ENCODE measurements at places on chromosomes 3 and 15. TPM values are rescaled to one million over a fixed set of nuclear protein-coding genes. Genes with fewer than 3 reads are reported as not detected.

GRCh38 chr3:148708409-148708808 lies 10.7 kb downstream of the AGTR1 start:
- DNase-seq = no peak

DNA sequence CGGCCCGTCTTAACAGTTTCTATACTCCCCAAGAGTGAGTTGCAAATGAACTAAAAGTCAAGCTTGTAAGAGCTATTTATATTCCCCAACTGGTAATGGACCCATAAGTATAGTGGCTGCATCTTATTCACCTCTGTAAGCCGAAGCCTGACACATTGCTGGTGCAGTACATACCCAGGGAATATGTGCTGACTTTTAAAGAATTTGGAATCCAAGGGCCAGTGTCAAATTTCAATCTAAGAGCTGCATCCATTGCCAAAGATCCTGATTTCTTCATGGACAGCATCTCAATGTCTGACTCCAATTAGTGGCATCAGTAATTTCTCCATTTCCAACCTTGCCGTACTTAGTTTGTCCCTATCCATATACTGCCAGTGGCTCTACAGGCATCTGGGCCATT lies 42.0 kb downstream of the FRMD4B start:
- no peak for DNase-seq

DNA sequence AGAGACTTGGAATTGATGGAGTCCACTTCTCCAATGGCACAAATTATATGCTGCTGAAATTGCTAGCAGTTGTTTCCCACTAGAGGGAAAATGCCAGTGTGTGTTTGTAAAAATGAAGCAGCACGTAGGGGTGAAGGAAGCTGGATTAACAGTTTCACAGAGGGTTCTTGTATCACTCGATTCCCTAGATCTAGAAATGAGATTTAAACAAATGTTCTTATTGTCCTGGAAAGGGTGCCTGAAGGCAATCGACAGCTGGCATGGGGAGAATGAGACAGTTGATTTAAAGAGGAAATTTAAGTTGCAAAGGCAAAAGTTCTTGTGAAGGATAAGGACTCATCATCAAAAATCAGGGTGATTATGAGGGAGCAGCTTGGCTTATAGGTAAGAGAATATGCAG lies 234.8 kb upstream of the ARPP21 start:
- no peak for DNase-seq

GRCh38 chr3:178655488-178655887 lies 119.3 kb downstream of the KCNMB2 start:
- no peak for DNase-seq

DNA sequence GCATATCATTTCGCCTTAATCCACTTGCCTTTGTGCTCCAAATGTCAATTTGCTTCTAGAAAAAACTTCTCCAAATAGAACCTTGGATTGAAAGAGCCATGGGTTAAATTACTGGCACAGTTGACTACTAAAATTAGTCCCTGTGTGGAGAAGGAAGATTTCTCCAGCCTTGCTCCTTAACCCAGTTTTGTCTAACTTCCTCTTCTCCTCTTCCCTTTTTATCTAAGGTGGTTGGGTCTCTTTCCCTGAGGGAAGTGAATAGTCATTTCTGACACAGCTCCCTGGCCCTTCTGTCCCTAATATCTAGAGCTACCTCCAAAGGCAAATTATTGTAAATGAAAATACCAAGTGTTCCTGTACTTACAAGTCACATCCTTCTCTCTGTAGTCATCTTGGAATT lies 527.9 kb upstream of the TBL1XR1 start:
- no peak for DNase-seq

DNA sequence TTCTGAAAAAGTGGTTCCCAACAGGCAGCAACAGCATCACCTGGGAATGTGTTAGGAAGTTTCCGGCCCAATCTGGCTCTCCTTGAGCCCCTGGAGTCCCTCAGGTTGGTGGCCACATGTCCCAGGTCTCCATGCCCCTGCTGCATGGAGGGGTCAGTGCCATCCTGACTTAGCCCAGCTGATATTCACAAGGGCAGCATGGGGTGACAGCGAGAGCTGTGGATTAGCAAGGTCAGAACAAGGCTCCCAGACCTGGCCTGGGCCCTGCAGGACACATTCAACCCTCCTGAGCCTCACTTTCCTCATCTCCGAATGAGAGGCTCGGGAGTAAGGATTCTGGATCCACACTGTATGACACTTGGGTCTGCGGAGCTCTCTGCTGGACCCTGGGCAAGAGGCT lies 243.8 kb upstream of the TLE3 start:
- DNase-seq = no peak

DNA sequence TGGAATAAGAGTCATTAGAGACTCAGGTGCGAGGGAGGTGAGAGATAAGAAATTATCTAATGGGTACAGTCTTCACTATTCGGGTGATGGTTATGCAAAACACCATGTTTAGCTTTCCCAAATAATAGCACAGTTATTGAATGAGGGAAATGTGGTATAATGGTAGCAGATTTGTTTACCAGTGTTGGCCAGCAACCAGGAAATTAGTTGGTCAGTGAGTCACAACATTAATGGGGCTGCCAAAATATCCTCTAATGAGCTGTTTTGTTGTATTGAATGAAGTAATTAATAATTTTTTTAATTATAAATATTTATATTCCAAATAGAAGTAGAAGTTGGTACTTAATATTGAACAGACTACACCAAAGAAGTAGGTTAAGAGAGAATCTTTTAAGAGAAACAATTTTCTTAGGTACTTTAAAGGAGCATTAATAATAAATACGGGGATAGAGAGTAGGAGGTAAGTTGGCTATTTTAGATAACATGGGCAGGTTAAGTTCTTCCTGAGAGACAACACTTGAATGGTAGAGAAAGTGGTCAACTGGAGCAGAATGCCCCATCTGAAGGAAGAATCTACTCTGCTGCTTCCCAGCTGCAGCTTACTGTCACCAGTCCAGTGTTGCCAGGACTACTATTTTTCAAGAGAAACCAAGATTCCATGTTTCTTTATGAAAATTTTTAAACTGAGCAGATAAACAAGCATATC lies 218.8 kb downstream of the UBE2E2 start:
- DNase-seq = no peak

DNA sequence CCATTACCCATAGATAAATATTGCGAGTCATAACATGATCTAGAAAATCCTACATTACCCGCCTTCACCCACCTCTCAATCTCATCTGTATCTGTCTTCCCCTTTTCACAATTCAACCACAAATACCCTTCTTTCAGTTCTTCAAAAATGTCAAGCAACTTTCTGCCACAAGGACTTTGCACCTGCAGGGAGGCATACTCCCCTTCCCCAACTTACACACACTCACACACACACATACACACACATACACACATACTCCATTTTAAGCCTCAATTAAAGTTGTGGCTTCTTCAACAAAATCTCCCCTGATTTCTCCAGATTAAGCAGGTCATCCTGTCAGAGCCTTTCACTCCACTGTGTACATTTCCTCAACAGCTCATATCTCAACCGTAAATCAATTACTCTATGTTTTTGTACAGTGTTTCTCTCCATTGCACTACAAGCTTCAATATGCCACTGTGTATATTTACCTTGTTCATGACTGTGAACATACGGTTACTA lies 33.1 kb upstream of the CCDC50 start:
- DNase-seq = no peak

- DNase-seq = no peak
Observed at GRCh38 chr15:101522621-101523559, 33.4 kb upstream of the PCSK6 start.

- DNase-seq = no peak
Observed at GRCh38 chr3:192710366-192710765, 17.0 kb downstream of the FGF12 start.

DNA sequence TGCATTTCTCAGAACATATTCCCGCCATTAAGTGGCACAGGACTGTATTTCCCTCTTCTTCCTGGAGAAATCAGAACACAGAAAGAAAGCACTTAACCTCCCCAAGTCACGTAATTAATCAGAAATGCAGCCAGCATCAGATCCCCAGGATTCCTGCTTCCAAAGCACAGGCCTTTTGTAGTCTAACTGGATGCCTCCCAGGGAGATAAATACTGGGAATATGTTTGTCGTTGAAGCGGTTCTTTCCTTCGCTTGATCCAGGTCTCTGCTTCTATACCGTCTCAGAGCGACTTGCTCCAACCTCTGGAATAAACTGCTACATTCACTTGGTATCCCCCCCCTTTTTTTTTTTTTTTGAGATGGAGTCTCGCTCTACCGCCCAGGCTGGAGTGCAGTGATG lies 198.6 kb downstream of the KBTBD8 start:
- DNase-seq = no peak

DNA sequence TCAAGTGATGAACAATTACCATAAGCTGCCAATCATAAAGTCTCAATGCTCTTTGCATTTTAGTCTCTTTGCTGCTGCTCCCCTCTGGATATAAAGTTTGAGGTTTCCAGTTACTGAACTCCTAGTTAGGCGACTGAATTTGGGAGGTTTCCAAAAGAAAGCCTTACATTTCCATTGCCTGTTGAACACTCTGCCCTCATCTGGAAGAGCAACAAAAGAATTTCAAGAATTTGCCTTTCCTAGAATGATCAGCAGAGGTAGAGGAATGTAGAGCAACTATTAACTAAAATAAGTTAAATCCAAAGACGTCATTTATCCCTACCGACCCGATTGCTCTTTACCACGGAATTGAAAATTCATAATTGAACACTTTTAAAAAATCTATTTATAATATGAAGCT lies 53.4 kb upstream of the PRICKLE2 start:
- no peak for DNase-seq

DNA sequence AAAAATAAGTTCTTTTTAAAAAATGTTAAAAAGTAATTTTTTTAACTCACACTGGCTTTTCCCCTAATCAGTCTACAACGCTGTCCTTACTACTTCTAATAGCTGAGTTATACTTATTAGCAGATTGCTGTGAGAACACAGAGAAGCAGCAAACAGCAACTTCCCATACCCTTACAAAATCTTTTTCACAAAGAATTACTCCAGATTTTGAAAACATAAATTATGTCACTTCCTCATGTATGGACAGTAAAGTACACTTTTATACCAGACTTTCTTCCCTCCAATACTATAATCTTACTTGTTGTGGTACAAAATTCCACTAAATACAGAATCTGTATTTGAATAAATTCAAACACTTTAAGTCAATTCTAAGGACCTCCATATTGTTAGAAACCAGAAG lies 2.1 kb downstream of the PHC3 start:
- no peak for DNase-seq

DNA sequence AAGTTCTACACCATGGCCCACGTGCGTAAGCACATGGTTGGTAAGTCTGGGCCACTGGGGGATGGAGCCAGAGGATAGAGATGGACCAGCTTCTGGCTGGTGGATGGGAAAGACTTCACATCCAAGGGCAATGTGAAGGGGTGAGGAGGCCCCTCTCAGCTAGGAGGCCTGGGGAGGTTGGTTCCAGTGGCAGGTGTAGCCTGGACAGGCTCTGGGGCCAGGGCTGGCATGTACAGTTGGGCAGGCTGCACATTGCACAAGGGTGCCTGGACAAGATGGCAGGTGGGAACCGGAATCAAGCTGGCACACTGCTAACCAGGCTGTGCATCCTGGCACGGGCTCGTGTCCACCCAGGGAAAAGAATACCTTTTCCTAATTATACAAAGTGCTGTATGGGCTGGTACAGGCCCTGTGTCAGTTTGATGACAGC lies 8.1 kb downstream of the ZBTB47 start:
- DNase-seq = no peak

GRCh38 chr3:40741729-40742128 lies 217.0 kb downstream of the ZNF621 start:
- peak; percentile 91 for DNase-seq

- no peak for DNase-seq
Observed at GRCh38 chr3:125462722-125463299, 57.2 kb downstream of the SNX4 start.

- no peak for DNase-seq
Observed at GRCh38 chr15:80828796-80829195, 49.6 kb downstream of the CEMIP start.

DNA sequence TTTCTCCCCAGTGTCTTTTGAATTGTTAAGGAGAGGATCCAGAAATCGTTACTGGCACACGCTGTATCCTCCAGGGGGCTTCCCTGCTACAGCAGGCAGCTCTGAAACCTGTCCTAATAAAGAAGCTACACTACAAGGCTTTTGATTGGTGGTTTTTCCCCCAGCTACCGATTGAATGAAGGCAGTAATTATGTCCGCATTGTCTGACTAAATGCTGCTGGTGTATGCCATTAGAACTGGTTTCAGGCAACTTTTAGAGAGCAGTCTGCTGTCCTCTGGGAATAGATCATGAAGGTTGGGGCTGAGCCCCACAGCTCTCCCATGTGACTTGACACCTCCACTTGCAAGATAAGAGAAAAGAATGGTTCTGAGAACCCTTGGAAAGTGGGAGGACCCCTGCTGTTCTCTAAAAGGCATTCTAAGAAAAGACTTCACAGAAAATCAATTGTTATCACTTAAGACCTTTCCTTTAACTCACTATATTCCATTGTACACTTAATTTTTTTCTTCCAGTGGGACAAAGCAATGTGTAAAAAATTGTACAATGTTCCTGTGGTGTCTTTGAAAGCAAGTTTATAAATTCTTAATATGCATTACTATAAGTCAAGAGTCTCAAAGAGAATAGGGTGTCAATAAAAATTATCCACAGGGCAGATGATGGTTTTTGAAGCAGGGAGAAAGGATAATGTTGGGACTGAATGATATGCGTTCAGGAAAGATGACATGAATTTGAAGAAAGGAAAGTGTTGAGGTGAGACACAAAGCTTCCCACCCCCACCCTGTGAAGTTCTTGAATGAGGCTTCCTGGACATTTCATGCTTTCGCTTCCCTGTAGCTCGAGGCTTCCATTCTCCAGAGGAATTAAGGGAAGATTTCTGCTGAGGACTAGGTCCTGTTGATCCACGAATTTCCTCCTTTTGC lies 53.0 kb upstream of the DAZL start:
- DNase-seq = no peak

- no peak for DNase-seq
Observed at GRCh38 chr15:48279608-48280007, 51.6 kb upstream of the DUT start.

DNA sequence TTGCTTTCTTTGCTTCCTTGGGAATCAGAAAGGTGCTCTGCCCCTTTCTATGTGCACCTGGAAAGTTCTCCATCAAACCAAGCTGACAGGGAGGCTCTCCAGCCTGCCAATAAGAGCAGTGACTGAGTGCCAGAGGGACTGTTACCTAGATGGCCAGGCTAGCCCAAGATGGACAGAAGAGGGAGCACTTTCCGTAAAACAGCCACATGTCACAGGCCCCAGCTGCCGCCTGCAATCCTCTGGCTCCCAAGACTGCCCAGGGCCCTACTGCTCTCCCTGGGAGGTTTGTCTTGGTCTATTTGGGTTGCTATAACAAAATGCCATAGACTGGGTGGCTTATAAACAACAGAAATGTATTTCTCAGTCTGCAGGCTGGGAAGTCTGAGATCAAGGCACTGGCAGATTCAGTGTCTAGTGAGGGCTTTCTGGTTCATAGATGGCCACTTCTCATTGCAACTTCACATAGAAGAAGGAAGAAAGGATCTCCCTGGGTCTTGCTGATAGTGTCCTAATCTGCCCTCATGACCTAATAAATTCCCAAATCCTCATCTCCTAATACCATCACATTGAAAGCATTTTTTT lies 72.3 kb downstream of the TAMM41 start:
- DNase-seq = no peak

GRCh38 chr3:140219291-140219690 lies 284.3 kb downstream of the CLSTN2 start:
- DNase-seq = no peak

The ZMYND10 gene
- polyA plus RNA-seq = 1.1 TPM

The PTPN23 gene
- 21.3 TPM for polyA plus RNA-seq

The USP3 gene
- polyA plus RNA-seq = 22.1 TPM

The NOX5 gene
- 0.24 TPM for polyA plus RNA-seq

The TXNRD3 gene
- polyA plus RNA-seq = 8.4 TPM

The CCR1 gene
- polyA plus RNA-seq = 2.4 TPM

The RYK gene
- 51.5 TPM for polyA plus RNA-seq
